ENCODE measurements at places on chromosomes 1 and 21. TPM values are rescaled to one million over a fixed set of nuclear protein-coding genes. Genes with fewer than 3 reads are reported as not detected.

PSRC1 gene
- total RNA-seq = 5.0 TPM

CD247 gene
- not detected for total RNA-seq

SPRR3 gene
- total RNA-seq = 1.2 TPM

AADACL3 gene
- not detected for total RNA-seq

CYP4A11 gene
- total RNA-seq = not detected

C4BPA gene
- total RNA-seq = not detected

OR6N1 gene
- not detected for total RNA-seq

COG2 gene
- total RNA-seq = 22.1 TPM

HMGN1 gene
- total RNA-seq = 212 TPM

FRRS1 gene
- total RNA-seq = 10.1 TPM

MPL gene
- 0.11 TPM for total RNA-seq
